ENCODE measurements at places on chromosomes 3 and 15. TPM values are rescaled to one million over a fixed set of nuclear protein-coding genes. Genes with fewer than 3 reads are reported as not detected.

HRG gene
- total RNA-seq = not detected

CTDSPL gene
- 3.7 TPM for total RNA-seq

KLHL40 gene
- not detected for total RNA-seq

CYP1A1 gene
- total RNA-seq = 0.37 TPM

PDZRN3 gene
- total RNA-seq = not detected

PTPRG gene
- 0.24 TPM for total RNA-seq

GRCh38 chr3:167228135-167228534 lies 152.0 kb downstream of the ZBBX start:
- DNase-seq = no peak
- no peak overlapping the region for H3K4me3 ChIP-seq
- H3K27ac ChIP-seq = no peak overlapping the region
- H3K36me3 ChIP-seq = no peaks in the 10 kb centered on the region
- no peaks in the 10 kb centered on the region for H3K4me1 ChIP-seq
- H3K27me3 ChIP-seq = no peaks in the 10 kb centered on the region

DNA sequence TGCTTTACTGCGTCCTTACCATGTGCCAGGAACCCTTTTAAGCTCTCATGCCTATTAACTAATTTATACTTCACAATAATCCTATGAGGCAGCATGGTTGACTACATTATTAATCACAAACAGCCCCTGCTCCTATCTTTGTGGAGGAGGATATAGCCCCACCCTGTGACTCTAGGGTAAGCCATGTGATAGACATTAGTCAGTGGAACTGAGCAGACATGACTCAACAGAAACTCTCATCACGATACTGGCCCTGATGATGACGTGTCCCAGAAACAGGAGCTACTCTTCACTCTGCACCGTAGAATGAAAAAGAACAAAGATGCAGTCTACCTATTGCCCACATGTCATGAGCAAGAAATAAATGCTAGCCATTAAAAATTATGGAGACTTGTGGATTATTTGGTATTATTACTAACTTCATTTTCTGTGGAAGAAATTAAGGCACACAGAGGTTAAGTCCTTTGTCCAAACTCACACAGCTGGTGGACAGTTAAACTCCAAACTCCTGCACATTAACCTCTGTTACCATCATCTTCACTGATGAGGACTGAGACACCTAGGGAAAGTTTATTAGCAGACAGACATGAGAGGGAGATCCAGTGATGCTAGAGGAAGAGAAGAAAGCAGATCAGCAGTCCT lies 51.2 kb downstream of the CFAP20DC start:
- peaks cover 9% of the 10 kb centered on the region for H3K4me1 ChIP-seq
- DNase-seq = peak; percentile 47
- H3K27ac ChIP-seq = no peak overlapping the region
- H3K36me3 ChIP-seq = no peaks in the 10 kb centered on the region
- H3K4me3 ChIP-seq = no peak overlapping the region
- peaks cover 13% of the 10 kb centered on the region for H3K27me3 ChIP-seq

- no peaks in the 10 kb centered on the region for H3K36me3 ChIP-seq
- peaks cover 2% of the 10 kb centered on the region for H3K27me3 ChIP-seq
- no peak for DNase-seq
- no peaks in the 10 kb centered on the region for H3K4me1 ChIP-seq
- no peak overlapping the region for H3K27ac ChIP-seq
- H3K4me3 ChIP-seq = no peak overlapping the region
Measured at GRCh38 chr3:170953229-170953628, 44.8 kb upstream of the EIF5A2 start.

DNA sequence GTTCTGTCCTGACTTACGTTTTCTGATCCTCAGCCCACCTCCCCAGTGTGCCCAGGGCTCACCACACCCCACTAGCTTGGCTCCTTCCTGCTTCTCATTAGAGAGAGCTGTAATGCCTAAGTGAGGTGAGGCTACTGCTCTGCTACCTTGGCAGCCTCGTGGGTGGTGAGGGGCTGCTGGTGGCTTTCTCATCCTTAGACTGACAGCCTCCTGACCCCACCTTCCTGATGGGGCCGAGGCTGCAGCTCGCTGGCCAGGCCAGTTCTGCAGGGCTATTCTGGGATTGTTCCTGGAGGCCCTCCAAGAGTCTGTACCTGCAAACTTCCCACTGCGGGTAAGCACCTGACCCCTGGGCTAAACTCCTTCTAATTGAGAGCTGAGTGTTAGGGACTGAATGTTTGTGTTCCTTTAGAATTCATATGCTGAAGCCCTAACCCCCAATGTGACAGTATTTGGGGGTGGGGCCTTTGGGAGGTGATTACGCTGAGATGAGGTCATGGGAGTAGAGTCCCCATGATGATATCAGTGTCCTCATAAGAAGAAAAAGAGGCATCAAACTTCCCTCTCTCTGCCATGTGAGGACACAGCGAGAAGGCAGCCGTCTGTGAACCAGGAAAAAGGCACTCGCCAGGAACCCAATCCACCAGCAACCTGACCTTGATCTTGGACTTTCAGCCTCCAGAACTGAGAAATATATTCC lies 38.1 kb upstream of the IQSEC1 start:
- no peak overlapping the region for H3K27ac ChIP-seq
- peaks cover 7% of the 10 kb centered on the region for H3K4me1 ChIP-seq
- no peak for DNase-seq
- H3K27me3 ChIP-seq = no peaks in the 10 kb centered on the region

- peaks cover 8% of the 10 kb centered on the region for H3K27me3 ChIP-seq
- H3K4me1 ChIP-seq = no peaks in the 10 kb centered on the region
- no peaks in the 10 kb centered on the region for H3K36me3 ChIP-seq
- H3K4me3 ChIP-seq = no peak overlapping the region
Measured at GRCh38 chr15:70995383-70995970, 102.9 kb downstream of the LRRC49 start.

- H3K27ac ChIP-seq = no peak overlapping the region
- no peak for DNase-seq
- no peaks in the 10 kb centered on the region for H3K4me1 ChIP-seq
- no peaks in the 10 kb centered on the region for H3K27me3 ChIP-seq
- H3K36me3 ChIP-seq = peaks cover 14% of the 10 kb centered on the region
- no peak overlapping the region for H3K4me3 ChIP-seq
Measured at GRCh38 chr3:41863024-41863423, 98.9 kb downstream of the ULK4 start.

GRCh38 chr3:46585799-46586693 lies 19.9 kb upstream of the LRRC2 start:
- H3K36me3 ChIP-seq = no peaks in the 10 kb centered on the region
- H3K4me3 ChIP-seq = no peak overlapping the region
- DNase-seq = no peak
- no peaks in the 10 kb centered on the region for H3K27me3 ChIP-seq
- H3K4me1 ChIP-seq = peaks cover 3% of the 10 kb centered on the region

- DNase-seq = no peak
- H3K4me3 ChIP-seq = no peak overlapping the region
- no peak overlapping the region for H3K27ac ChIP-seq
- no peaks in the 10 kb centered on the region for H3K36me3 ChIP-seq
- peaks cover 7% of the 10 kb centered on the region for H3K4me1 ChIP-seq
- no peaks in the 10 kb centered on the region for H3K27me3 ChIP-seq
Measured at GRCh38 chr15:80888846-80889245, 100.8 kb downstream of the MESD start.

- no peaks in the 10 kb centered on the region for H3K27me3 ChIP-seq
- peaks cover 7% of the 10 kb centered on the region for H3K36me3 ChIP-seq
- H3K27ac ChIP-seq = no peak overlapping the region
- no peak for DNase-seq
- H3K4me3 ChIP-seq = no peak overlapping the region
Measured at GRCh38 chr15:77144492-77145070, 73.7 kb upstream of the TSPAN3 start.

DNA sequence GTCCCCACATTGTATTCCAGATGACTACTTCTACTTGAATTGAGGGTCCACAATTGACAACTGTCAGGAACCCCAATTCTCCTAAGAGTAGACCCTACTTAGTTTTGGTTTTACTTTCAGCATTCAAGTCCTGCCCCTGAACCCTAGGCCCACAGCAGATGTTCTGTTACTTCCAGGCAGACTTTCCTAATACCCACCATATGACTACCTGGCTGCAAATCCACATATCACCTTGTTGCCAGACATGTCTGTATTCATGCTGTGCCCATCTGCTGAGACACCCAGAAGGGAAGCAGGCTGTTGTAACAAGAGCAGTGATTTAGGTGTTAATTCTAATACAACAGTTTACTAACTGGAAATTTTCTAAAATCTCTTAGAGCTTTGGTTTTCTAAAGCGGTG lies 235.1 kb upstream of the CCDC54 start:
- no peak overlapping the region for H3K27ac ChIP-seq
- no peaks in the 10 kb centered on the region for H3K4me1 ChIP-seq
- no peaks in the 10 kb centered on the region for H3K36me3 ChIP-seq
- no peak overlapping the region for H3K4me3 ChIP-seq
- H3K27me3 ChIP-seq = peaks cover 9% of the 10 kb centered on the region

GRCh38 chr3:175655351-175655750 lies 796.2 kb downstream of the NAALADL2 start:
- H3K4me3 ChIP-seq = no peak overlapping the region
- H3K27me3 ChIP-seq = no peaks in the 10 kb centered on the region
- H3K4me1 ChIP-seq = no peaks in the 10 kb centered on the region
- no peak overlapping the region for H3K27ac ChIP-seq
- no peak for DNase-seq

- H3K36me3 ChIP-seq = peaks cover 3% of the 10 kb centered on the region
- no peak overlapping the region for H3K4me3 ChIP-seq
- no peaks in the 10 kb centered on the region for H3K27me3 ChIP-seq
Measured at GRCh38 chr3:193712938-193713337, 119.9 kb downstream of the OPA1 start.

DNA sequence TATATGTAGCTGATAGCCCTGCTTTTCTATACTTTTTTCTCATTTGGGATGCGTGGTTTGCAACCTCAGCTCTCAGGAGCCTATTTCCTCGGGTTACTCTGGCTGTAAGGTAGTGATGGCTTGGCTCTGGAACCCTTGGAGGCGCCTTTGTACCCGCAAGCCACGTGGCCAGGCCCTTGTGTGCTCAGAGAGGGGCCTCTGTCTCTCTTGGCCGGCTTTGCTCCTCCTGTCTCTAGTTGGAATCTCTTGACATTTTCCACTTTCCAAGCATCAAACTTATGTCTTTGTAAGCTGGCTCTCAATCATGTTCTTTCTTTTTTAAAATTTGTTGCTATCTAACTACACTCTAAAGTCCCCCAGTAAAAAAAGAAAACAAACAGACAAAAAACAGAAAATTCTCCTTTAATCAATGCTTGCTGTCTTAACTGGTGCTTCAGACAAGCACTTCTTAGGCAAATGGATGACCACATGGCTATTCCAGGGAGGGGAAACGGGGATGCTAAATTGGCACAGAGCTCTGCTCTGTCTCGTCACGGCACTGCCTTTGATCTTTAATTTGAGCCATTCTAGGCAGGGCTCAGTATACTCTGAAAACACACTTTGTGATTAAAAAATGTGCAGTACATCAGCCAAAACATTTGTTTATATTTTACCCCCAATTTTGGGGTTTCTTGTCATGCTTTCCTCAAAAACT lies 180.4 kb upstream of the NR2E3 start:
- no peak for DNase-seq
- H3K36me3 ChIP-seq = no peaks in the 10 kb centered on the region
- no peak overlapping the region for H3K4me3 ChIP-seq
- H3K27ac ChIP-seq = no peak overlapping the region

- H3K4me1 ChIP-seq = peaks cover 12% of the 10 kb centered on the region
- H3K36me3 ChIP-seq = no peaks in the 10 kb centered on the region
- no peak overlapping the region for H3K27ac ChIP-seq
- no peaks in the 10 kb centered on the region for H3K27me3 ChIP-seq
- no peak for DNase-seq
Measured at GRCh38 chr3:109923431-109923830, 586.1 kb upstream of the DPPA4 start.

GRCh38 chr3:72848703-72849081 lies 447 bp upstream of the SHQ1 start:
- H3K4me3 ChIP-seq = peak overlapping the region; percentile 97
- H3K4me1 ChIP-seq = peaks cover 44% of the 10 kb centered on the region
- DNase-seq = peak; percentile 73
- H3K27me3 ChIP-seq = no peaks in the 10 kb centered on the region
- H3K36me3 ChIP-seq = peaks cover 6% of the 10 kb centered on the region
- no peak overlapping the region for H3K27ac ChIP-seq

DNA sequence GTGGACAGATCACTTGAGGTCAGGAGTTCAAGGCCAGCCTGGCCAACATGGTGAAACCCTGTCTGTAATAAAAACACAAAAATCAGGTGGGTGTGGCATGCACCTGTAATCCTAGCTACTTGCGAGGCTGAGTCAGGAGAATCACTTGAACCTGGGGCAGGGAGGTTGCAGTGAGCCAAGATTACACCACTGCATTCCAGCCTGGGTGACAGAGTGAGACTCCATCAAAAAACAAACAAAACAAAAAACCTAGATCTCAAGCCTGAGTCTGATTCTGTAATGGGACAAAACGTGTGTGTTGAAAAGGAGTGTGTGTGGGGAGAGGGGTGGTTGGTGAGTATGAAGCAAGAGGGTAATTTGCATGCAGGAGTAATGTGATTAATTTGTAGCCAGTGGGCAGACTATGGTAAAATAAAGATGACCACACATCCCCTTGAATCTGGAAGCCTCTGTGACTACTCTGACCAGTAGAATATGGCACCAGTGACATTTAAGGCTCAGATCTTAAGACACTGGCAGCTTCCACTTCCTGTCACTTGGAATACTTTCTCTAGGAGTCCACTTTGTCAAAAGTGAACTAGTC lies 18.4 kb upstream of the OPA1 start:
- no peaks in the 10 kb centered on the region for H3K36me3 ChIP-seq
- no peak overlapping the region for H3K4me3 ChIP-seq
- no peak for DNase-seq
- H3K4me1 ChIP-seq = no peaks in the 10 kb centered on the region
- H3K27ac ChIP-seq = no peak overlapping the region

- H3K36me3 ChIP-seq = peaks cover 5% of the 10 kb centered on the region
- no peaks in the 10 kb centered on the region for H3K27me3 ChIP-seq
- H3K4me1 ChIP-seq = peaks cover 29% of the 10 kb centered on the region
- no peak overlapping the region for H3K4me3 ChIP-seq
Measured at GRCh38 chr3:4509983-4510755, 17.0 kb downstream of the ITPR1 start.

DNA sequence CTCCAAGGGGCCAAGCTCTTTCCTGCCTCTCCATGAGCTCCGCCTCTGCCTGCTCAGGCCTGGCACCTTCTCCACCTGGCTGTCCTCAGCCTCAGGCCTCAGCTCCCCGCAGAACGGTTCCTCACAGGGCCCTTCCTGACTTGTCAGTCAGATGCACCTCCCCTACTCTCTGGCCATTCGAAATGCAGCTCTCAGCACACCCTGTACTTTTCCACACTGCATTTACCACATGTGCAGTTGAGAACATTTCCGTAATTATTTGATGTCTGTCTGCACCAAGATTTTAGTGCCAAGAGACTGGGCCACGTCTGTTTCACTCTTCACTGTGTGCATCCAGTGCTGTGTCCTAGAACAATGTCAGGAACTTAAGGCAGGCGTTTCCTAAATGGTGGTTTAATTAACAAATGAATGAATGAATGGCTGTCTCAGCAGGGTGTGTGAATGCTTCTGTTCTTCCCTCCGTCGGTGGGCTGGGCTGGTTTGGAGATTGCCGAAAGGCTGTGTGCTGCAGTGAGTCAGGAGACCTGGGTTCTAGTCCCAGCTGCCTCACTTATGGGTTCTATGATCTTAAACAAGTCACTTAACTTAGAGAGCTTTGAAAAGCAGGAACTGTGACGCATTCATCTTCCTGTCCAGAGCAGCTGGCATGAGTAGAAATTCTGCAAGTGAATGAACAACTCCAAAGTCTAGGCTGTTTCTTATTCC lies 5.4 kb downstream of the MUC4 start:
- H3K4me1 ChIP-seq = peaks cover 40% of the 10 kb centered on the region
- H3K4me3 ChIP-seq = no peak overlapping the region
- peak overlapping the region; percentile 37 for H3K27ac ChIP-seq
- H3K36me3 ChIP-seq = no peaks in the 10 kb centered on the region
- no peaks in the 10 kb centered on the region for H3K27me3 ChIP-seq
- no peak for DNase-seq
